WERI-Rb-1 (cell line): ENCODE measurements at places on chromosomes 7 and 10.

- DNase-seq, result no peak
These were observed 4.2 kb downstream of the KCNMA1 start for GRCh38 chr10:77633376-77633775.

GRCh38 chr7:36208997-36209813 lies 56.2 kb downstream of the EEPD1 start:
- no peak for DNase-seq

GRCh38 chr7:83451501-83452045 lies 197.4 kb downstream of the SEMA3E start:
- DNase-seq, result no peak

DNA sequence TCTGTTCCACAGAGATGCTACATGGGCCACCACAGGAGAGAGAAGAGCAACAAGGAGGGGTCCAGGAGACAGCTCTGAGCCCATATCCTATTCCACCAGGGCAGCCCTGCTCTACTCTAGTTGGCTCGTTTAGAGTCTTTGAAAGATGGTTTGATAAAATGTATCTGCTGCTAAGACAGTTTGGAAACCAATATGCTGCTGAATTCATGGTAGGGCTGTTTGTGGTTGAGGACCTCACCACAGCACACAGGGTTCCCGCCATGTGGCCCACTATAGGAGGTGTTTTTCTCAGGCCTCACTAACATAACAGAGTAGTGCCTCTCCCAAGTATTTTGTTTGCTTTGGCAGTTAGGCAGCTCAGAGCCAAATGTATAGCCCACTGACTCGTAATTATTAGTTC lies 35.8 kb upstream of the ZC3HAV1L start:
- DNase-seq, result no peak

GRCh38 chr10:100970914-100971811 lies 1.9 kb downstream of the SEMA4G start:
- no peak for DNase-seq

DNA sequence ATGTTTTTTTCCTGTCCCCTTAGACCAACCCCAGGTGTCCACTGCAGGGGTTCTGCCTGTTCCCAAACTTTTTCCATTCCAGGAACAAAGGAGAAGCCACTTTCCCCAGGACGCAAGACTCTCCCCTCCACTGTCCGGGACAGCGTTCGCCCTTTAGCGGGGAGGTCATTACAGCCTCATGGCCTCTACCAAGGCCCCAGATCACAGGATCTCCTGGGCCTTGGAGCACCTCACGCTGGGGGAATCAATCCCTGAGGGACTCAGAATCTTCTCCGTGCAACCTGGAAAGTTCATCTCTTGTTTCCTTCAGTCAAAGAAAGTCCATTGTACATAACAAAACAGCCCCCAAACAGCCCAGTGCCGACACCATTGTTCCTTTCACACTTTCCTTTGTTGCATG lies 41.2 kb downstream of the MKI67 start:
- DNase-seq, result no peak

DNA sequence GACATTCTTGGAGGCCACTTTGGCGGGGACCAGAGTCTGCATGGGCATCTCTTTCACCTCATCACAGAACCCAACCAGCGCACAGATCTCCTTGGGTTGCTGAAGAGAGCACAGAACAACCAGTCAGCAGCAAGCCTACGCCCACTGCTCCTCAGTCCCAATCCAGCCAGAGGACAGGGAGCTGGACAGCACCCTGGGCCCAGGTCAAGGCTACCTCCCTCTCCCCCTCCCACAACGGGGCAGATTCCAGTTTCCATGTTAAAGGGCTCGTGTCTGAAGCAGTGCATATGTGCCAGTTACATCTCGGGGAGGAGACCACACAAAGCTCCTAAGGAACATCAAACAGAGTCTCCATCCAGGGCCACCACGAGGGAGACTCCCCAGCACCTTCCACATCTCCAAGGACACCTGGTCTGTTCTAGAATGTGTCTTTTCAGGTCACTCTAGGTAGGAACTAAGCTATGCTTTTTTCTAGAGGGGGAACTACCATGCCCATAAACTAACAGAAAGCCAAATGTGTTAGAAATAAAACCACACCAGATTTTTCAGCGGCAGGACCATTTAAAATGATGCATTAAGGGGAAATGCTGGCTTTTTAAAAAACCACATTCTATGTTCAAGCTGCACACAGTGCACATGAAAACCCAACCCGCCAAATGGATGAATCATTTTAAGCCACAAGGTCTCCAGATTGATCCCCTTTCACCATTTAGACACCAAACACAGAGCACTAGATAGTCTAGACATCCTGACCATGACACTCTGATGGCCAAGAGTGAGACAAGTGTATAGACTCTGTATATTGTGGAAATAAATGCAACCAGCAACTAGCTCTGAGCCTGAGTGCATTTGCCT lies 28.9 kb downstream of the PSAP start:
- no peak for DNase-seq

GRCh38 chr7:31076051-31076450 lies 23.9 kb downstream of the ADCYAP1R1 start:
- no peak for DNase-seq

- no peak for DNase-seq
These were observed 124.9 kb downstream of the DLG5 start for GRCh38 chr10:77801474-77802161.

DNA sequence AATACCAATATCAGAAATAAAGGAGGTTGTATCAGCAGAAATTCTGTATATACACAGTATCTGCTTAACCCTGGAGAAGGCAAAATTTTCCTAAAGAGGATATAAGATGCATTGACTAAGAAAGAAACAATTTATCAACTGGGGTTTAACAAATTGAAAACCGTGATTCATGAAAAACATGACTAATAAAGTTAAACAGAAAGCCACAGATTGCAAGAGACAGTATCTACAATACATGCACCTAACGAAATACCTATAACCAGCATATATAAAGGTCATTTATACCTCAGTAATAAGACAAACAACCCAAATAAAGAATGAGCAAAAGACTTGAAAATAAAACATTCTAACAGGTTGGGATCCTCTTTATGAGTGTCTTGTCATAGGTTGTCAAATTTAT lies 101.8 kb downstream of the IQUB start:
- no peak for DNase-seq

DNA sequence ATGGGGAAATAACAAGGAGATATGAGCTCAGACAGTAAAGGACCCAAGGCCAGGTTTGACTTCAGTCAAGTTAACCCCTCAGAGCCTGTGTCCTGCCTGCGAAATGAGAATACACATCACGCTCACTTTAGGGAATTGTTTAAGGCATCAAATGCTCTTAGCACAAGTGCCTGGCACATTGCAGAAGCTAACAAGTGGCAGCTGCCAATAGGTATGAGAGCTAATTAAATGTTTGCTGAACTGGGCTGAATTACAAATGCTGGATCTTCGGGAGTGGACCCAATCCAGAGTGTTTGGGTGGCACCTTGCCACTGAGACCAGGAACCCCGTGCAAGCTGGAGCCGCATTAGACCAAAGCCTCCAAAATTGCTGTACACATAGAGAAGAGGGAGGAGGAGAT lies 136.8 kb downstream of the C10orf90 start:
- no peak for DNase-seq

DNA sequence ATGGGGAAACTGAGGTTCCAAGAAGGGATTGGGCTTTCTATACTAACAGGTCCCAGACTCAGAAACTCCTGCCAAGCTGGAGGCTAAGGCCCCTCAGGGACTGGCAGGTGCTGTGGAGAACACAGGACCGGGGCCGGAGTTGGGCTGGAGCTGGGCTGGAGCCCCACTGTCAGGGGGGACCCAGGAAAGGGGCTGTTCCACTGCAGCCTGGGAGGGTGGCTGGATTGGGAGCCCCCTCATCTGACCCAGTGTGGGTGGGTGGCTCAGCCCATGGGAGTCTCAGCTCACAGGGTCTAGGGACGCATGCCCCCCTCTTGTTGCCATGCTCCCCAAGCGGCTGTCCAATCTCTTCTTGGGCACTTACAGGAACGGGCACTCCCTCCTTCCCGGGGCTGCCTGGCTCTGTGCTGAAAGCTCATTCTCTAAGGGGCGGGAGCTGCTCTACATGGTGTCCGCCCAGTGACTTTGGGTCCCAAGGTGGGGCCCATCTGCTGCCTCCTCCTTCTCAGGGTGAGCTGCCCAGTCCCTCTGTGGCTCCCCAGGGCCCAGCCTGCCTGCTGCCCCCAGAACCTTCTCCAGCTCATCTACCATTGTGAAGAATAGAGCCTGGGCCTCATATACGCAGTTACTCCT lies 126.5 kb downstream of the MYL10 start:
- DNase-seq, result no peak

- DNase-seq, result peak; percentile 65
These were observed 6.2 kb downstream of the ZNF775 start for GRCh38 chr7:150385302-150385723.

DNA sequence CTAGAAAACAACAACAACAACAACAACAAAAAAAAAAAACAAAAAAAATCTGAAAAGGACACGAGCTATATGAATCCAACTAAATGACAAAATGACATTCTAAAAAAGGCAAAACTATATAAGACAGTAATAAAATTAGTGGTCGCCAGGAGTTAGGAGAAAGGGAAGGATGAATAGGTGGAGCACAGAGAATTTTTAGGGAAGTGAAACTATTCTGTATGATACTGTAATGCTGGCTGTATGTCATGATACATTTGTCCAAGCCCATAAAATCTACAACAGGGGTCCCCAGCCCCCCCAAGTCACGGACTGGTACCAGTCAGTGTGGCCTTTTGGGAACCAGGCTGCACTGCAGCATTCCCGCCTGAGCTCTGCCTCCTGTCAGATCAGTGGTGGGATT lies 2.8 kb upstream of the PUS7 start:
- DNase-seq, result no peak

DNA sequence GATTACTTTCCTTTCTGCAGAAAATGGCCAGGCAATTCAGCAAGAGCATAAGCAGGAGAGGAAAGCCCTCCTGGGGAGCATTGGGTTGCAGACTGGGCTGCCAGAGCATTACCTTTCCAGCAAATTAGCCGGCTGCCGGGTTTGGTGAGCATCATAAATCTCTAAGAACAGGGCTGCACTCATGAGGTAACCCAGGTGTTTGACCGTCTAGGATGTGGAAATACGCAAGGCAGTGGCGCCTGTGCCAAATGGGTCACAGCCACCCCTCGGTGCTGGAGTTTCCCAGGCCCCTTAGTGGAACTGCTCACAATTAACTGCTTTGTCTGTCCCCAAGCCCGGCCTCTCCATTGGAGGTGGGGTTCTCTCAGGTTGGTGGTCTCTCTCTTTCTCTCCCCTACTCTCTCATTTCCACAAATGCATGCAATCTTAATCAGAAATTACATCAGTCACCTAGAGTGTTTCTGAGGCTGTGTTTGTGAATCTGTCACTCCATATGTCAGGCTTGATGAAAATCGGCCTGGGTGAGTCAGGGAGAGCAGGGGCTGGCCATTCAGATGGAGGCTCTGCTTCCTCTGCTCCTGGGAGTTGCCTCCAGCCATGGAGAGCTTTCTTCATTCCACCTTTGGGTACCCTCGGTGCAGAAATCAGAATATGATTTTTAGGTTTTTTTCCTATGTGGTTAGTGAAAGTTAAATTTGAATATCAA lies 26.7 kb downstream of the PTN start:
- DNase-seq, result no peak

GRCh38 chr10:84755311-84755710 lies 426.9 kb downstream of the CCSER2 start:
- DNase-seq, result peak; percentile 68

- DNase-seq, result no peak
These were observed 28.6 kb downstream of the ORC5 start for GRCh38 chr7:104179178-104179577.

- no peak for DNase-seq
These were observed 120.3 kb upstream of the TMEM106B start for GRCh38 chr7:12090757-12091221.

GRCh38 chr7:142511801-142512200 lies 237.5 kb upstream of the PRSS1 start:
- DNase-seq, result no peak

- DNase-seq, result no peak
These were observed 7.3 kb downstream of the NPVF start for GRCh38 chr7:25221009-25221408.

DNA sequence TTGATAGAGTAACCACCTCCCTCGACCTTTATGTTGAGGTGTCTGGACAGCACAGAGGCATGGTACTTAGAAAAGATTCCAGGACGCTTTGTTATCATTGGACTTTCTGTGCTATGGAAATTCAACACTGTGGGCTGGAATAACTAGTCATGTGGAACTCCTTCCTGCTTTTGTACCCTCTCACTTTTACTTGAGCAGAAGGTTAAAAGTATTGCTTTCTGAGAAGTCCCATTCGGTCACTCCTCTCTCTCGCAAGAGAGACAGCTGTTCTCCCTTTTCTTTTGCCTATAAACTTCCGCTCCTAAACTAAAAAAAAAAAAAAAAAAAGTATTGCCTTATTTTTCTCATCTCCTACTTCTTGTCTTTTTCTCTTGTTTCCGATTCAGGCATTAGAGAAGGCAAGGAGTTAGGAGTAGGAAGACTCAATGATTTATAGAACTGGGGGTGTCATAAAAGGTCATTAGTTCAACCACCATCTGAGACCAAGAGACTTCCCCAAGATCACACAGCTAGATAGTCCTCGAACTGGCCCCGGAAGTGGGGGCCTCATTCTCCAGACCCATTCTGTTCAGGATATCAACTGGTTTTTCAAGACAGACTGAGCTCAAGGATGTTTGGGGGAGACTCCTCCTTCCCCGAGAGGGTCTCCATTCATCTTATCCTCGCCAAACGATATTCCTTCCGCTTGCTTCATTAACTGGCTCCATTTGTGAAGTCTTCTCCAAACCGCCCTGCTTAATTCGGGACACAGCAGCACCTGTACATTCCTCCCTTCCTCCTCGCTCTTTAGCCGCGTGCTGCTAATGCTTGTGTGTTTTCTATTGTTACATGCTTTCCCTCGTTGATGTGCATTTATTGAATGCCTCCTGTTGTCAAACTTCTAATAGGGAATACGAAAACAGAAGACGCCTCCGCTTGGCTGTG lies 995 bp upstream of the INPP5F start:
- no peak for DNase-seq

- DNase-seq, result no peak
These were observed 24.9 kb upstream of the PFKFB3 start for GRCh38 chr10:6177880-6178281.

- DNase-seq, result peak; percentile 44
These were observed 619.2 kb upstream of the GALNT17 start for GRCh38 chr7:70512761-70513160.

- peak; percentile 73 for DNase-seq
These were observed 25.8 kb upstream of the TMEM120A start for GRCh38 chr7:76020031-76020714.

GRCh38 chr10:33217854-33218253 lies 116.6 kb downstream of the NRP1 start:
- no peak for DNase-seq

GRCh38 chr7:117829450-117830117 lies 43.7 kb downstream of the CTTNBP2 start:
- DNase-seq, result no peak

GRCh38 chr10:2701802-2702201 lies 365.5 kb upstream of the PFKP start:
- DNase-seq, result no peak

DNA sequence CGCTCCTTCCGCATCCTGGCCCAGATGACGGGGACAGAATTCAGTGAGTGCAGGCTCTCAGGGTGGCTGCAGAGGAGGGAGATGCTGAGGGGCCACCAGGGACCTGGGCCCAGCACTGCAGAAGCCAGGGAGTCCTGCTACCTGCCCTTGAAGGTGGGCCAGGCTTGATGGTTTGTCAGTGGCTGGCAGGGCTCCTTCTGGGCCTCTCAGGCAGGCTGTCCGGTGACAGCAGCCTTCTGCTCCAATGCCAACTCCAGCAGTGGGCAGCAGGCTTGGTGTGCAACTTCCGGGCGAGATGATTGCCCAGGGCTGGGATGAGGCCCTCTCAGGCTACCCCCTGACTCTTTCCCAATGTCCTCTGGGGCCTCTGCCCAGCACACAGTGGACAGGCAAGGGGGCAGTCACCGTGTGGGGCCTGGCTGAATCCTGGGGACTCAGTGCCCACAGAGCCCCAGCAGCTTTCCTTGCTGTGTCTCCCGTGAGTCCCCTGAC lies 23.8 kb downstream of the LDB3 start:
- DNase-seq, result no peak
